Left lung (tissue), 14 donors: ENCODE measurements at places on chromosomes 16 and 17.

- no peak for DNase-seq
These were observed 1.1 kb upstream of the YBX2 start for GRCh38 chr17:7295230-7296180.

DNA sequence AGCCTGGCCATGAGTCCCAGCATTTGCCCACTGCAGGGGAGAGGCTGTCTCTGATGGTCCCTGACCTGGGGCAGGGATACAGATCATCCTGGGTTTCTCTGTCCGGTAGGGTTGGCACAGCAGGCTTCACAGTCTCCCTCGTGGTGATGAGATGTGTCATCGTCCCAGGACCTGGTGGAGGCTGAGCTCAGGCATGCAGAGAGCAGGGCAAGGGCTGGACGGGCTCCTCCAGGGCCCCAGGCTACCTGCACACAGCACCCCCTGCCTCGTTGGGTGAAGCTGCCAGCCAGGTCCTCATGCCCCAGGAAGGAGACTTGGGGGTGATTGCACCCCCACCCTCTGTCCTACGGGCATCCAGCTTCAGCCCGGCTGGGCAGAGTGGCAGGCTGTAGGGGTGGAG is 155.8 kb upstream of the GSE1 start:
- no peak for DNase-seq

DNA sequence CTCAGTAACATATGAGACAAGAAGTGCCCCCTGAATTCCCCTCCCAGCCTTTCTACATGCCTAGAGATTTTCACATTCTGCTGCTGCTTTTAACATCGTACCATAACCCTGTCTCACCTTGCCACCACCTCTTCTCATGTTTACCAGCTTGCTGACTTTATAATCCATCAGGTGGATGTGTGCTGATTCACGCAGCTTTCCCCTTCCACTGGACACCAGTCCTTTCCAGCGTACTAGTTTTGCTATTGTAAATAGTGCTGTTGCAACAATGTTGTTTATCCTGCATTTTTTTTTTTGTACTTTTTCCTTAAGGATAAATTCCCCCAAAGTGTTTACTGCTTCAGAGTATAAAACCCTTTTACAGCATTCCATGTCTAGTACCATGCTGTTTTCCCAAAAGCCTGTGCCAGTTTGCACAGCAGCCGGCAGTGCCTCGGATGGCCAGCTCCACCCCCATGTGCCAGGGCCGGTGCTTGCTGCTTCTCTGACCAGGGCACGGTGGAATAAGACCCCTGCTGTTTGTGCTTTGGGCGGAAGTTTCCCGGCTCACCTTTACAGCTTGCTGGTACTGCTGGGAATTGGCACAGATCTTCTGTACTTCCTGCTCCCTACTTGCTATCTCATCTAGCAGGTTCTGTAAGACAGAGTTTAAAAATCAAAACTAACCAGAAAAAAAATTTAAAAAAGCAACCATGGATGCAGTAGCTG is 41.3 kb downstream of the UBN1 start:
- DNase-seq: no peak

DNA sequence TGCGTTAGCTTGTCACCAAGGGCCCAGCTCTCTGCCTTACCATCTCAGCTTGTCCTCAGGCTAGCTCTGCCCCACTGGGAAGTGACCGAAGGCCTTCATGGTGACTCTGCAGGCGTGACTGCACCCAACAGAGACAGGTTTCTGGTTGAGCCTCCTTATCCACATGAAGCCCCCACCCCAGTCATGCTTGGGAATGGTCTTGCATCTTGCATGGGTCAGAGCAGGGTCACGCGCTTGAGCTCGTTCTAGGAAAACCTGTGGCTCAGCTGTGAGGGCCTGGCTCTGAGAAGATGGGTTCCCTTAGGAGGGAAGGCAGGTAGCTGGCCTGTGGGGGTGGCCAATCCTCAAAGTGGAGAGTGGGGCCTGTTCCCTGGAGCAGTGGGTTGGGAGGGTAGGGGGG is 122.8 kb downstream of the BANP start:
- DNase-seq: no peak

- DNase-seq: no peak
These were observed 20.8 kb downstream of the ABCC1 start for GRCh38 chr16:15970202-15970601.

- peak; percentile 28 for DNase-seq
These were observed 655 bp downstream of the ATXN1L start for GRCh38 chr16:71846431-71846830.

DNA sequence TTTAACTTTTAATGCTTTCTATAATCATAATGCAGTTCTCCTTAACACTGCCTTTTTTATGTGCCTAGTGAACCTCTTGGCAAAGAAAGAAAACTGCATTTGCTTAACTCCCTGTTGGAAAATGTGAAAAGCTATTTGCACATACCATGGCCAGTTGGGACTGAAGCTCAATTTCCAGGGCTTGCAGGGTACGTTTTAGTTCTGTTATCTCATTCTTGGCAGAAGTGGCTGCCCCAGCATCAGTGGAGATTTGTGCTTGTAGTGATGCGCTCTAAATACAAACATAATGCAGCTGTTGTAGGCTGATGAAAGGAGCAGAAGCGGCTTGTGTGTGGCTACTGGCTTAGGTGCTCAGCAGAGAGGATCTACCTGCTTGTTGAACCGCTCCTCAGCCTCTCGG is 3.7 kb downstream of the KRT24 start:
- no peak for DNase-seq

DNA sequence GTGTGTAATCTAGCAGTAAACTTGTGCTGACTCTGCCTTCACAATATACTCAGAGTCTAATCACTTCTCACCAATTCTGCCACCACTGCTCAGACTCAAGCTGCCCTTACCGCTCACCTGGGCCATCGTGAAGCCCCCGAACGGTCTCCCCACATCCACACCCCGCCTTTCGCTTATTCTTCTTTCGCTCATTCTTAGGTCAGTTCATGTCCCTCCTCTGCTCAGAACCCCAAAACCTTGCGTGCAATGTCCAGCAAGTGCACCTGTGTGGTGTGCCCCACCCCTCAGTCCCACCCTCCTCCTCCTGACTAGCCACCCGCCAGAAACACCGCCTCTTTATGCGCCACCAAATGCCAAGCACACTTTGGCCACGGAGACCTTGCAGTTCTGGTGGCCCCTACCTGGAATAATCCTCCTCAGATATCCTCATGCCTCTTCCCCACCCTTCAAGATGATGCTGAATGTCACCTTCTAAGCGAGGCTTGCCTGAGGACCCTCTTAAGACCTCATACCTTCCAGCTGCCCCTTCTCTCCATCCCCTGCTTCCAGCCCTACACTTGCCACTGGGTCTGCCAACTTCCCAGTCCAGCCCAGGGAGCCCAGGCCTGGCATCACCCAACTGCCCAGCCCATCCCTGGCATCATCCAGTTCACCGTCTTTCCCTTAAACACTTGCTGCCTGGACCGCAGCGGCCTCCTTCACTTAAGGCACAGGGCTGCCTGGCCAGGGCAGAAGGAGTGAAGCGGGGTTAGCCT is 34.3 kb upstream of the RBFOX3 start:
- DNase-seq: no peak

- DNase-seq: no peak
These were observed 101.2 kb downstream of the RPTOR start for GRCh38 chr17:80645706-80646325.

DNA sequence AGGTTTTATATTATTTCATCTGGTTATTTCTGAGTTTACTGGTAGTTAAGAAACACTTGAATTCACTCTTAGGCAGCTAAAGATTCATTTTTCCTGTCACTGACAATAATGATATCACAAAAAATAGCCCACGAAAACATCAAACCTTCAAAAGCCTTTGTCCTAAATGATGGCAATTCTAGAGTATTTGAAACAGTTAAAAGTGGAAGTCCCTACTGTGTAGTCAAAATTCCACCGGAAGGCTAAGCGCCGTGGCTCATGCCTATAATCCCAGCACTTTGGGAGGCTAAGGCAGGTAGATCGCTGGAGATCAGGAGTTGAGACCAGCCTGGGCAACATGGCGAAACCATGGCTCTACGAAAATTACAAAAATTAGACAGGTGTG is 103.5 kb downstream of the HIC1 start:
- no peak for DNase-seq

- no peak for DNase-seq
These were observed 56.3 kb downstream of the LMF1 start for GRCh38 chr16:914440-914839.

- DNase-seq: peak; percentile 31
These were observed 12.6 kb downstream of the PGS1 start for GRCh38 chr17:78391051-78391431.

- no peak for DNase-seq
These were observed 60.5 kb downstream of the TMEM132E start for GRCh38 chr17:34639706-34640425.

DNA sequence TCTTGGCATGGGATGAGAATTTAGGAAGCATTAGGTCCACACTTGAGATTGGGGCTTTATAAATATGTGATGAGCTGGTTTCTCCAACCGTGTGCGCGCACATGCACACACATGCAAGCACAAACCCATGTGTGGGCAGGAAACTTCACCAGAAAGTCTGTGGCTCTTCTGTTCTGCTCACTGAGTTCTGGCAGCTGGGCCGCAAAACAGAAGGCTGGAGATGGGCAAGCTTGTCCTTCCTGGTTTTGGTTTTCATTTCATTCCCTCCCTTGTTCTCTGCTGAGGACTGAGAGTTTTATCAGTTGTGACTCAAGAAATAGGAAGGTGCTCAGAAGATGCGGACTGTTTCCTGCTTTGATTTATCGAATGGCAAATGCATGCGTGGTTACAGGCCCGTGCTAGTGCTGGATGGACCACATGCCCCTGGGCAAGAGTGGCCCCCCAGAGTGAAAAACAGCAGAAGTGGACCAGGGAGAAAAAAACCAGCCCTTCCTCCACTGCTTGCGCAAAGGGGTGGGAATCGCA is 14.1 kb downstream of the MAP3K14 start:
- no peak for DNase-seq

DNA sequence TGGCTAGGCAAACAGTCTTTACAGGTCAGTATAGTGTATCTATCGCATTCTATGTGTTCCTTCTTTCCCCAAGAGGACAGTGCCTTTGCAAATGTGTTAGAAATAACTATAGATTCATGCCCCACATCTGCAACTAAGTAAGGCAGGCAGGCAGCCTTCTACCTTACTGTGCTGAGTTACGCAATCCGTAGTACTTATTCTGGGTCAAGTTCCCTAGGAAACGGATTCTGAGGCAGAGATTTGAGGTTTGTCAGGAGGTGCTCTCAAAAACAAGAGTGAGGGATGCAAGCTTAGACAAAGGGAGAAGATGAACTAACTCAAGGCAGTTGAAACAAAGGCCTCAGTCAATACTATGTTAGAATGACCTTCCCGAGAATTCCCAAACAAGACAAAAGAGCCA is 12.7 kb upstream of the ANKFY1 start:
- DNase-seq: no peak

GRCh38 chr17:44547625-44548267 is 9.5 kb upstream of the FZD2 start:
- no peak for DNase-seq

DNA sequence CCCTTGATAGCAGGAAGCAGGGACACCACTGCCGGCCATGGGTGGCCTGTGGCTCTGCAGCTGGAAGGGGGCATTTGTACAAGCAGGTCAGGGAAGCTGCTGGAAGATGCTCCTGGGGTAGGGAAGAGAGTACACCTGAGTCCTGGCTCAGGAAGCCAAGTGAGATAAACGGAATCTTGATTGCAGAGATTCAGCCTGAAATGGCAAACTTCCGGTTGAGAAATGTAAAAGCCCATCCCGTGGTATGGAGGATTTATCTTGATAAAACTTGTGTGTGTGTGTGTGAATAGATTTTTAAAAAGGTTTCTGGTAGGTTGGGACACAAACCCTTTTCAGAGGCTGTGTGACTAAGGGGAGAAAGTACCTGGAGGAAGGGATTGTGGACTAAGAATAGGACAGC is 29.6 kb downstream of the C17orf100 start:
- no peak for DNase-seq

GRCh38 chr17:998111-998510 is 1.2 kb downstream of the TIMM22 start:
- no peak for DNase-seq

DNA sequence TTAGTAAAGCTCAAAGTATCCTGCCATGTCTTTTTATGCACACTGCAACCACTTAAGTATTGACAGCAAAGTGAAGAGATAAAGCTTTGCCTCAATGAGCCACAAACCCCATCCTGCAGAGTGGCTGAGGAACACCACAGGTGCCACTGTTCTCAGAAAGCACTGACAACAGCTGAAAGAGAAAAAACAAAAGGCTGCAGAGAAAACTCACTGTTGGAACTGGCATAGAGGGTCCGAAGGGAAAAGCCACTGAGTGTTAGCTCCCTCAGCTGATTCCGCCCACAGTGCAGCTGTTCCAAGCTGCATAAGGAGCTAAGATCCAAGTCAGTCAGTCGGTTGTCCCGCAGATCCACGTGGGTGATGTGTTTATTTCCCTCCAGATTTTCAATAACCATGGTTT is 48.3 kb downstream of the PHLPP2 start:
- DNase-seq: no peak

- DNase-seq: no peak
These were observed 196.0 kb upstream of the CACNG5 start for GRCh38 chr17:66638707-66639479.

GRCh38 chr16:46843898-46844642 is 13.1 kb upstream of the C16orf87 start:
- DNase-seq: no peak

DNA sequence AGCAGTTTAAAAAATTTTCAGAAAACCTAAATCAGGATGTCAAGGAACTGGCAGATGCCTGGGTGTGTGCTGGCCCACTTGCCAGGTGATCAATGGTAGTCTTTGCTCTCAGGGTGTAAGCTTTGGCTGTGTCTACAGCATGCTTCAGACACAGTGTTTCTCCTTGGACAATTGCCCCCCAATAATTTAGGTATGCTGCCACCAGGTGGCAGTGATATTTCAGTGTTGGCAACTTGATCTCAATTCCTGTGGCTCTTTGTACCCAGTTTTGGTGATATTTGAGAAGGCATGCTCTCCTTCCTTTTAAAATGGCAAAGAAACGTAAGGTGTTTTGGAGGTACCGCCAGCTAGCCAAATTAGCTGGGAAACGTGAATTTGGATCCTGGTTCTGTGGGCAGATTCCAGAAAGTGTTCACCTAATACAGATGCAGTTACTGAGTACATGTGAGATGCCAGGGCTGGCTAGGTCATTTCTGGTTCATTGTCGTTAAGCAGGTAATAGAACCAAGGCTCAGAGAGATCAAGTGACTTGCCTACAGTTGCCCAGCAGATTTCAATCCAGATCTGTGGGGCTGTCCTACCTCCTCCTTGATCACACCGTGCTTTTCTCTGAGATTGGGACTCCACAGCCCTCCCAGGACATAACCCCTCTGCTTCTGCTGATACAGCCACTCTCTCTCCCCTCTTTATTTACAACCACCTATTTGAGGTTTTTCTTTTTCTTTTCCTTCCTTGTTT is 155.6 kb upstream of the PLCG2 start:
- DNase-seq: no peak

- peak; percentile 65 for DNase-seq
These were observed 28.9 kb downstream of the OR1D5 start for GRCh38 chr17:3034578-3034920.

DNA sequence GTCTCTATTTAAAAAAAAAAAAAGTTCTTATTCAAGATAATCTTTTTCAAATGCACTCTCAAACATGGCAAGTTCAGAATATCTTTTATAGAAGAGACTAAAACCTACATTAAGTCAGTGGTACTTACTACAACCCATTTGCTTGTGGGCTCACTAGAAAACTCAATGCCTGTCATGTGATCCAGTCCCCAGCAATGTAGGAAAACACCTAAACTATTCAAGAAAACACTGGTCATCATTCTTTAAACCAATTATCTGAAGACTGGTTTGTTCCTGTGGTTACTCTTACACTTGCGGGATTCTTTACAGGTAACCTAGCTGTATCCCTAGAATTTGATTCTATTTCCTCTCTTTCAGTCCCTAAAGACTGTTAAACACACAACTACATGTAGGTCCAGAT is 19.6 kb downstream of the MED13 start:
- no peak for DNase-seq
